ENCODE measurements at places on chromosomes 1 and 21.

DNA sequence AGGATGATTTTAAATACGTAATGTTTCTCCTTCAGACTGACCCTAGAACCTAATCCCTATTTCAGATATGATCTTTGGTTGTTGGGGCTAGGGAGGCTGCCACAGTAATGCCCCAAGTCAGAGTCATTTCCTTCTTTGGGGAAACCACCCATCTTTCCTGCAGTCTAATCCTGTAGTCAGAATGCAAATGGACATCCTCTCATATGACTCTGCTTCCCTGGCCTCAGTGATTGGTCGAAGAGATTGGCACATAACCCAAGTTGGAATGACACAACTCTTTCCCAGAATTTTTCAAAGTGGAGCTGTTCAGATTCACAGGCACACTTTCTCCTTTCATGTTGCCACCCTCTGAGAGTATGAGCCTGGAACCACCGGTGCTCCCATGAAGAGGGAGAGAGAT is 58.8 kb upstream of the ZNF644 start:
- no peak for DNase-seq

DNA sequence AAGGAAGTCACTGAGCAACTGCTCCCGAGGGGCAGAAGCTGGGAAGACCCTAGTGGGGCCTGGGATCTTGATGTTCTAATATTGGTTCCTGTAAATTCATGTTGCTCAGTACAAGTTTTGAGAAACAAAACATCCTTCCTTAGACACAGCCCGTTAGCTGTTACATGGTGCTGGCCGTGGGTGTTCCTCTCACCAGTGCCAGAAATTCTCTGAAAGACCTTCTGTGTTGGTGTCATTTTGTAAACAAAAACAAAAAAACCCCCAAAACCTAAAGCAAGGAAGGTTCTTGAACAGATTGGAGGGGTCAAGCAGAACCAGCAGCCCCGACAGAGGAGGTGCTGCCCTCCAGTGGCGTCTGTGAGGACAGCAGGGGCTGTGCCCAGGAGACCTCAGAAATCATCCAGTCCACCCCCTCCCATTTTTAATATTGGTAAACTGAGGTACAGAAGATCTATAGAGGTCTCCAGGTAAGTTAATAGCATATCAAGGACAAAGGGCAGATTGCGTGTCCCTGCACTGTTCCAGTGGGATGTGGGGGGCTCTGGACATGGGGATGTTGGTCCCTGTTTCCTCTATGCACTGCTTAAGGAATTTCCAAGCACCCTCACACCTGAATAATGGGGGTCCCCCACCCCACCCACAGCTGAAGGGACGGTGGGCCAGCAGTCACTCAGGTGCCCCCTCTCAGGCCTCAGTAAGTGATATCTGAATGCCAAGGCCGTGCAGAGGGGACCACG is 38.2 kb downstream of the SLC2A7 start:
- DNase-seq = no peak

DNA sequence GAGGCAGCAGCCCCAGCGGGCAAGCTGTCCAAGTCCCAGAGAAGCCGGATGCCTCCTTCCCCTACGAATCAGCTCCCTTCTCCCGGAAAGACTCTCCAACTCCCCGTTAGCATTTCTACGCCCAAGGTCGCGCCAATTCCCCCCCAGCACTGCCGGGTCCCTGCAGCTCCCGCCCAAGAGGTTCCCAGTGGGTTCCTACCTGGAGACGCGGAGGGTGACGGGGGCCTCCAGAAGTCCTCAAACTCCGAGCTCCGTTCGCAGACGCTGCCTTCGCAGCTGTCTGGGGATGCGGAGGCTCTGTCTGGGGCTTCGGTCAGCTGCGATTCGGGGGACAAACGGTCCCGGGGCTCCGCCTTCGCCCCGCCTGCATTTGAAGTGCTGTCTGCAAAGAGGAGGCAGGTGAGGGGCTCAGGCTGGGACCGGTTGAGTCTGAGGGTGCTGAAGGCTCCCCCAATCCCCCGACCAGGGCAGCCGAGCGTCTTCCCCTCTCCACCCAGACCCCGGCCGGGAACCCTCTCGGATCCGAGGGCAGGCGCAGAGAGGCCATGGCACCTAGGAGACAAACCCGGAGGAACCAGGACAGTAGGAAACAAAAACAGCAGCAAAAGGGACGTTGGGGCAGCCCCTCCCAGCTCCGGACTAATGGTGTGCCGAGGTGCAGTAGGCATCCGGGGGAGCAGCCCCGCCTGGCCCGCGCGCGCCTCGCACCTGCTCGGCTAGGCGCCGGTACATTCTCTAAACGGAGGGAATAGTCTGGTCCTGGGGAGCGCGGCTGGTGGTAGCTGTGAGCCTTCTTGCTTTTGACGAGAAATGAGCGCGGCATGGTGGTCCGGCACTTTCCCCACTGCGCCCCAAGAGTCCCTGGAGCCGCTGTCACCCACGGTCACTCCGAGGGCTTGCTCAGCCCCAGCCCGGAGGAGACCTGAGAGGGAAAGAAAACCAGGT is 3.8 kb downstream of the GFI1 start:
- peak; percentile 72 for DNase-seq

DNA sequence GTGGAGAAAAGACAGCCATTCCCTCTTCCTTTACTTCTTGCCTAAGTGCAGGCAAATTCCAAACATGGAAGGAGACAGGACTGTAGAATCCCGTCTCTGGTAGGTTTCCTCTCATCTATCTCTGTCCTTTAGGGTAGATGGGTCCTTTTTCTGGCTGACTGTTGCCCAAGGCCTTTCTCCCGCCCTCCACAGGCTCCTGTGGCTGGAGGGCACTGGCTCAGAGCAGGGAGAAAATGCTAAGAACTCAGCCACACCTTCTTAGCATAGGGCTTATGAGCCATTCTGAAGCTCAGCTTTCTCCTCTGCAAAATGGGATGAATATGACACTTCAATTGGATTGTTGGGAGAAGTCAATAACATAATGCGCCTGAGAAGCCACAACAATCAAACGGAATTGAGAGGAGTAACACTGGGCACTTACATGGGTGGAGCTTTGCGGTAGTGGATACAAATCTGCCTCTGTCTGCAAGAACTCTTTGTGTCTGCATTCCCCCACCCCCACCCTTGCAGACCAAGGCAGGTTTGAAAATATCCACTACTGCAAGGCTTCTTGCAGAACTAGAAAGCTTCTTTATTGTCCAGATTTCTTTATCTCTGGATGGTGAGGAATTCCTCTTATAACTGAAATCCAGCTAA is 94.7 kb downstream of the CSMD2 start:
- DNase-seq = no peak

- DNase-seq = peak; percentile 85
Measured at GRCh38 chr1:228141226-228142044, 1.4 kb downstream of the GUK1 start.

GRCh38 chr1:30321246-30321910 is 402.0 kb downstream of the MATN1 start:
- DNase-seq = no peak

DNA sequence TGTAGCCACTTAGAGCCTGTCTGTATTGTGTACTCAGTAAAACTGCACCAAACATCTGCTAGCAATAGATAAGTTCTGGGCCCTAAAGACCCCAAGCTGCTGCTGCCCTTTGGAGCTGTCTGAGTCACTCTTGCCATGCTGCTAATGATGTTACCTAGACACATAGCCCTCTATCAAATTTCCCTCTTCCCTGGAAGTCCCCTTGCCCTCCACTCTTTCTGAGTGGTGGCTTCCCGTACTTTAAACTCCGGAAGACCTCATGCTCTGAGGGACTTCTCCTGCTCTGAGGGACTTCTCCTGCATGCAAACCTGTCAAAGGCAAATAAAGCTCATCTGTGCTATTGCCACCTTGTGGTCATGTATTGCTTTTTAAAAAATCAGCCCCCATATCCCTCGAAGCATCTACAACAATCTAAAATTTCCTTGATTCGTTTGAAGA is 34.0 kb downstream of the FH start:
- DNase-seq = no peak

DNA sequence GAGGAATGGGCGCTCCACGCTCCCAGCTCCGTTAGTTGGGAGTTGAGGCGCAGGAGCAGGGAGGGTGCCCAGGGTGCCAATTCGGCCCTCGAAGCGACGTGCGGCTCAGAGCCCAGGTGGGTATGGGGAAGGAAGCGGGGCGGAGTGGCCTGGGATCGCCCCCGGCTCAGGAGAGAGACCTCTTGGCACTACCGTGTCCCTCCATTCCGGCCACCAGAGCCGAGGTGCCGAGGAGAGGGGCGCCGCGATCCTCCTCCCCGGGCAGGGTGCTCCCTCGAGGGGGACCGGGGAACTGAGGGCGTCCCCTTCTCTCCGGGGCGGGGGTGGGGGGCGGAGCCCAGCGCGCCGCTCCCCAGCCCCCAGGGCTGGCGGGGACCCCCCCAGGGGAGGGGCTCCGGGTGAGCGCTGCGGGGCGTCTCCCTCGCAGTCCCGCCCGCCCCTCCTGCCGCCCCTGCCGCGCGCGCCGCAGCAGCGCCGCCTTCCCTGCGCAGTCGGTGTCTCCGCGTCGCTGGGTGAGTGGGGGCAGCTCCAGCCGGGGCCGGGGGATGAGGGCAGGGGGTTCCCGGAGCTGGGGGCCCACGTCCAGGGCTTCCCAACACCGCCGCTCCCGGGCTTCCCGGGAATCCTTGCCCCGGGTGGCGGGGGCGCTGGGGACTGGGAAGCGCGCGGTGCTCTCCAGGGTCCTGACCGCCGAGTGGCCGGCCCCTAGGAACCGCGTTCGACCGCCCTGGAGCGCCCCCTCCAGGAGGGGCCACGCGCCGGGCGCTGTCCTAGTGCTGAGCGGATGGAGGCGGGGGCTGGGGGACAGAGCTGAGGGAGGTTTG is at the start of gene HPCA:
Gene HPCA, plus strand, starts transcription at position 488 of the 824 bp plus-strand sequence. CDS start 2,408 bp downstream, outside the sequence.
- DNase-seq = no peak

GRCh38 chr1:202349206-202349928 is 868 bp downstream of the PPP1R12B start:
- no peak for DNase-seq

DNA sequence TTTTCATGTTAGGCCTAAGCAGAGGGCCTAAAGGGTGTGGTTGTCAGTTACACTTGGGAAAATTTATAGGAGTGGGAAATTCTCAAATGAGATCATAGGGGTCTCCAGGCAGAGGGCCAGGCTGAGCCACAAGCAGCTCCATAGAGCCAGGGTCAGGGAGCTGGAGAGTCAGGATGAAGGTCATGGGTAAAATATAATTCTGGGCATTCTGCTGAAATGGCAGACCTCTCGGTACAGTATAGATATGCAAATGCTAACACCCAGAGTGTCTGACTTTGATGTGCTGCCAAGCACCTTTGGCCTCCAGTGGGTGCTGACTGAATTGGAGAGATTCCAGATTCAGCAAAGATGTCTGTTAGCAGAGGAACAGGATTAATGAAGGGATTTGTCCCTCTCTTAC is 40.1 kb downstream of the DNM3 start:
- no peak for DNase-seq

DNA sequence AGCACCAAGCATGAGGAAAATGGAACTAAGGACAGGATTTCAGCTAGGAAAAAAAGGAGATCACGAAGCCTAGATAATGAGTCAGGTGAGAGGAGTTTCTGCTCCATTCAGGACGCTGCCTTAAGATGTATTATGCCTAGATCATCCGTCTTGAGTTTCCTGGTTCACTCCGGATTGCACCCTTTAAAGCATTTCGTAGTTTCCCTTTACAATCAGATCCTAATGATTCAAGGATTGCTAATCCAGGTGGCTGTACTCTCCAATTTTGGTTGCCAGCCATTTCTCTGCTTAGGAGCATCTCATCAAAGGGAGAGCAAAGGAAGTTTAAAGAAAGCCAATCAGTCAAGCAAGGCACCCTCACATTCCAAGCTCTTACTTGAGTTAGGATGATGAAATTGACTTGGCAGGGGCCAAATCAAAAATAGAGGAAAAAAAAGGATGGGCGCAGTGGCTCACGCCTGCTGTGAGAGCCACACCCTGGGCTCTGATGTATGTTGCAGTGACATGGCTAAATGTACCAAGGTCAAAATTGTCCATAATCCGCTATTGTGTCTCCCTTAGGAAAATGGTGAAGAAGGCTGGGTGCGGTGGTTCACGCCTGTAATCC is 156.9 kb upstream of the SOD1 start:
- DNase-seq = no peak

DNA sequence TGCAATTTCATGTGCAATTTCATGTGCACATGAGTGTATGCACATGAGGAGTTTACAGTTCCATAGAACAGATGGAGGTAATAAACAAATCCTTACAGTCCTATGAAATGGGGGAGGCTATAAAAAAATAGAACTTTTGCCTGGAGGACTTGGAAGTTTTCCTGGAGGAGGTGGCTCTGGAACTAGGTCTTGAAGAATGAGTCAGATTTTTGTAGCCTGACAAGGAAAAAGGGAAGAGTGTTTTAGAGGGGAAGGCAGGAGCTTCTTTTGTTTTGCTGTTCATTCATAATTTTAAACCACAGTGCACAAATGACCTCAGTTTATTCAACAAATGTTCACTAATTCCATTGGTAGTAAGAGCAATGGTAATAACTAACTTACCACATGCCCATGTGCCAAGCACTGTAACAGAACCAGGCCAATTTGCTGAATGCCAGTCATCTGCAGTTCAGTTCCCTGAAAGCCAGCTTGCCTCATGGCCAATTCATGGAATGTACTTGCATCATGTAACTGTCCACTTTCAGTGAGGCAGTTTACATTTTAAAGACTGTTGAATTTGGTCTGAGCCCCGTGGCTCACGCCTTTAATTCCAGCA is 2.7 kb downstream of the DIO1 start:
- no peak for DNase-seq

DNA sequence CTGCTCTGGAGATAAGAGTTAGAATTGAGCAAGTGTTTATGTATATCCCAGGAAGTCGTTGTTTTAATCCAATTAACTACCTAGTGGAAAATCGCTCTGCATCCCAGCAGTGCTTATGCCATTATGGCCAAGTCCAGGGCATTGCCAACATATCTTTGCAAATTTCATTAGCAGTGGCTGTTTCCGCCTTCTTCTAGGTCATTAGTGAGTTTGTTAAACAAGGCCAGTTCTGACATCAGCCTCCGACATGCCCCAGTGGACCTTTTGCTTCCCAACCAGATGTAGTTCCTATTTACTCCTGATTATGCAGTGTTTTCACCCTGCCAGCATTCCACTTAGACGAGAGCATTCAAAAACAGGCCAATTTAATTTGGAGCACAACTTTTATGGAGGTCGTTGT is 106.8 kb upstream of the FAM78B start:
- no peak for DNase-seq

DNA sequence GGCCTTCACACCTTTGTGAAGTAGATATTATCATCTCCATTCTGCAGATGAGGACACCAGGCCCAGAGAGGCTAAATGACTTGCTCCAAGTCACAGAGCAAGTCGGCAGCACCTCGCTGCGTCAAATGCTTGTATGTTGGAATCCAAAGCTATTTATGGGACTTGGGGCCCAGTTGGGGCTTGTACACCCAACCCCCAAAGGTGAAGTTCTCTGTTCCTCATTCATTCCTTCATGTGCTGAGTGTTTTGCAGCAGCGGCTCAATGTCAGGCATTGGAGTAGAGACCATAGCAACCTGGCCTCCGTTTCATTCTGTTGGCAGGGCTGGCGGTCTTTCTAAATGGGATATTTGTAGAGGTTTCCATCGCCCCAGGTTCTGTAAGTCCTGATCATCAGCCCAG is 113.4 kb upstream of the SLC25A33 start:
- no peak for DNase-seq

DNA sequence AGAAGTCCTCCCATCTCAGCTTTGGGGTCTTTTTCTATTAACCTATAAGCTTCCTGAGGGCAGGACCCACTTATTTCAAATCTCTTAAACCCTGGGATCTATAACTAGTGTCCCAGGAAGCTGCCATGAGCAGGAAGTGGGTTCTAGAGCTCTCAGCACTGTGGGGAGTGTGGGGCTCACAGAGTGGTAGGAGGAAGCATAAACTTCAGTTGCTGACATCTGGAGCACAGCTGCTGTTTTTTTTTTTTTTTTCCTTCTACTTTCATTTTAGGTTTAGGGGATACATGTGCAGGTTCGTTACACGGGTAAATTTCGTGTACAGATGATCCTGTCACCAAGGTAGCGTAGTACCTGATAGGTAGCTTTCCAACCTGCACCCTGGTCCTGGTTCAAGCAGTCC is 59.3 kb downstream of the AK4 start:
- no peak for DNase-seq
